ENCODE measurements at places on chromosomes 11 and 22.

- DNase-seq = no peak
These were observed 88.9 kb downstream of the TBC1D22A start for GRCh38 chr22:46851311-46851710.

DNA sequence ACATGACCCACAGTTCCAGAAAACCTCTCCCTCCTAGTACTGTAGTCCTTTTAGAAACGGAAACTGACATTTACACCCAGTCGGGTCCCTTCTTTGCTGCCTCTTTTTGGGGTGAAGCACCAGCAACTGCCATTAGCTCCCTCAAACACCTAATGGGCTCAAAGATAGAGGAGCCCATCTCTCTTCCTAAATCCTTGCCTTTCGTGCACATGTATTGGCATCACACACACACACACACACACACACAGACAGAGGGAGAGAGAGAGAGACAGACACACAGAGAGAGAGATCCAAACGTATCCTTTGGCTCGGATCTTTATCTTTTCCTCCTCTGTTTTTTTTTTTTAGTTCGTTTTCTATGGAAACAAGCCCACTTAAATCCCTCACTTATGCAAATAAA, 716 bp downstream of the GRM5 start:
- no peak for DNase-seq

- DNase-seq = no peak
These were observed 1.4 kb upstream of the SERPINH1 start for GRCh38 chr11:75560644-75561043.

DNA sequence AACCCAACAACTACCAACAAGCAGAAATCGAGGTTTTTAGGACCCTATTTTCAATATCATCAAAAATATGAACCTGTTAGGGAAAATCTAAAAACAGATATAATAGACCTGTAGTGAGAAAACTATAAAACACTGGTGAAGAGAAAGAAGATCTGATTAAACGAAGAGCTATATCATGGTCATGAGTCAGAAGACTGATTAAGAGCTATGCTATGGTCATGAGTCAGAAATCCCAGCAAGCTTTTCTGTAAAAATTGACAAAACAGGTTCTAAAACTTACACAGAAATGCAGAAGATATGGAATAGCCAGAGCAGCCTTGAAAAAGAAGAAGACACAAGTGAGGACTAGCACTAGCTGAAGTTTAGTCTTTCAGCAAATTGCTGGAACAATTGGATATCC, 345.0 kb downstream of the TBC1D22A start:
- no peak for DNase-seq

DNA sequence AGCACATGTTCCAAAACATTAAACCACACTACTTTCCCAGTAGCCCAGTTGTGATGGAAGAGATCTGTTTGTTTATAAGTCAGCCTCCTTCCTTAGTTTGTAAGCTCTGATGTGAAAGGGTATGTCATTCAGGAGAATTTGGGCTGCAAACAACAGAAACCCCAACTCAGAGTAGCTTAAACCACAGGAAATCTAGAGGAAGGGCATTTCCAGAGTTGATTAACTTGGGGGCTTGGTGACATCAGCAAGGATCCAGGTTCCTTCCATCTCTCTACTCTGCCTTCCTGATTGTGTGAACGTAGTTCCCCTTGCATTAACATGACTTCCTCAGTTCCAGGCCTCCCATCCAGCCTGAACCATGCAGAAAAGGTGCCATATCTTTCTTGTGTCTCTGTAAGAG, 6.5 kb upstream of the FJX1 start:
- no peak for DNase-seq

- DNase-seq = no peak
These were observed 216.4 kb upstream of the B3GAT1 start for GRCh38 chr11:134628426-134628825.
